ENCODE measurements at places on chromosomes 3 and 15.

DNA sequence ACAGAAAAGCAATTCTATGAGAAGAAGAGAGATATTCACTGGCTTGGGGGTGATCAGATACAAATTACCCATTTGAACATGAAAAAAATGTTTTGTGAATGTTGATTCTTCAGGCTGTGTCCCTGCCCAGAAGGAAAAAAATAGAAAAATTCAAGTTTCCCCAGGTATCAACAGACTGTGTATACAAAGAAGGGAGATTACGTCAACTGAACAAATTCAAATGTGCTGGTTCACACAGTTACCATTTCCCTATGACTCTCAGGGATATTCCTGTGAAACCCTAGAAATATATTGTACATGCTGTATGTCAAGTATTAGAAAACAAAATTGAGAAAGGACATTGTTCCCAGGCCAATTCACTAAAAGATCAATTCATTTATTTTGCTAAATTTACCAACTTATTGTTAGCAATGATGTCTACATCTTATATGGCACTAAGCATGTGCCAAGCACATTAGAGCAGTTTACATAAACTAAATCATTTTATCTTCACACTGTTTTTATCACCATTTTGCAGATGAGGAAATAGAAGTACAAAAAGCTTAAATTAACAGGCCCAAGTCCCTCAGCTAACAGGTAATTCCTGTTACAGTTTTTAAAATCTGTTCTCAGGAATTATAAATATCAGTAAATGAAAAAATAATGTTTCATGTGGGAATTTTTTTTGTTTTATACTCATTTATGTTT, 306.7 kb upstream of the ROBO2 start:
- DNase-seq: no peak

GRCh38 chr3:13025778-13026518, 47.3 kb downstream of the IQSEC1 start:
- no peak for DNase-seq

DNA sequence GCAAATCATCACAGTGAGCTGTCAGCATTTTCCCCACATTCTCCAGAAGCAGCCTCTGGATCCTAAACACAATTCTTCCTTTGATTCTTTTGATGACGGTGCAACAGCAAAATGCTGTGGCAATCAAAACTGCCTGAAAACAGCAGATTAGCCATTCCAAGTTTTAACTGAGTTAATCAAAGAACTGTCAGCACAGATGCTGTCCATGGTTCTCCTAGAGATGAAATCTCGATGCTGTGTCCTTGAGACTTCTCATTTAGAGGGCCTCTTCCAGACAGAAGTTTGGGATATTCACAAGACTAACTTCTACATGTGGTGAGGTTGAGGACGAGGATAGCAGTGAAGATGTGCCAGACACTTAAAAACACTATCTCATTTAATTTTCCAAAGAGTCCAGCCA, 50.4 kb upstream of the GYG1 start:
- DNase-seq: no peak

DNA sequence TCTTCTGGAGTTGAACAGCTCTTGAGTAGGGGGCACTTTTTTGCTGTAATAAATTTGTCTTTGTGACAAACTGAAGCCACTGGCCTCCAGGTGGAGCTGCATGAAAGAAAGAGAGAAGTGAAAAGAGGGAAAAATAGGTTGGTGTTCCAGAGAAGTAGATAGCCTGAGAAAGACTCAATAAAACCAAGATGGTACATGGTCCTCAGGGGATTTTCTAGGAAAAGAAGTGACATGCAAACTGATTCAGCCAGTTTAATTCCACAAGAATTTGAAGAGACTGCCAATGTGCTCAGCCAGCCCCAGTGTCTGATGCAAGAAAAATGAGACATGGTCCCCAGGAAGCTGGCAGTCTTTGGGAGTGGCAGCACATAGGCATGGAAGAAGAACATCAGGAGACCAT, 152.7 kb downstream of the CD47 start:
- no peak for DNase-seq

DNA sequence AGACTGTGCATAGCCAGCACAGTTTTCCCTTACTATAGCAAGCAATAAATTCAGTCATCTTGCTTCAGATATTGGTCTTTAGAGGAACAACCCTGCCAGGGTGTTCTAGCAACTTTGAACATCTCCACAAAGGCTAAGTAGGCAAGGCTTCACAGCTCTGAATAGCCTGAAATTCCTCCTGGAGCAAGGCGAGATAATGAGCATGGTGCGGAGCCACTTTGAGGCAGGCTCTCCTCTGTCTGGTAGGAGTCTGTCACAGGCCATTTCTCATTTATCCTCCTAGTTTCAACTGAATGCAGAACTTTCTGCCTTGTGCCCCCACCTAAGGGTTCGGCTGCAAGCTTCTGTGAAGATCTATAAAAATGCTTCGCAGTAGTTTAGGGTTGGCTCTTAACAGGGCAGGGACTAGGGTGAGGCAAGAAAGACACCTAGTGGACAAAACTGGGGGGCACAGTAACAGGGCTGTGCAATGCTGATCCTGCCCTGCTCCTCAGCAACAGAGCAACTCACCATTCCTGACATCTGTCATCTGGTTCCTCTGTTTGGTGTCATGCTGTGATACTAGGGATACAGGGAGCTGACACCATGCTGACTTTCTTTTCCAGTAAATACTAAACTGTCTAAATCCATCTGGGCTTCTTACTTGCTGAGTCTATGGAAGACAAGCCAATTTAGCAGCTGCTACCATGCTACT, 16.6 kb upstream of the EHHADH start:
- no peak for DNase-seq

GRCh38 chr3:63949005-63949404, 36.8 kb upstream of the SCAANT1 start:
- DNase-seq: no peak

GRCh38 chr3:169940470-169941181, 26.0 kb upstream of the SEC62 start:
- no peak for DNase-seq
